ENCODE measurements at places on chromosomes 16 and 17.

- no peak for DNase-seq
Measured at GRCh38 chr17:48925991-48926342, 17.8 kb downstream of the UBE2Z start.

- no peak for DNase-seq
Measured at GRCh38 chr17:17781591-17782496, 54.9 kb downstream of the SREBF1 start.

- DNase-seq, result no peak
Measured at GRCh38 chr17:17835415-17836249, 1.2 kb downstream of the SREBF1 start.

GRCh38 chr17:59763861-59764260 lies 56.4 kb downstream of the VMP1 start:
- peak; percentile 65 for DNase-seq

- DNase-seq, result peak; percentile 51
Measured at GRCh38 chr17:32275060-32276042, 9.7 kb downstream of the RHBDL3 start.

- DNase-seq, result peak; percentile 71
Measured at GRCh38 chr17:64196601-64197000, 66.5 kb downstream of the TEX2 start.

DNA sequence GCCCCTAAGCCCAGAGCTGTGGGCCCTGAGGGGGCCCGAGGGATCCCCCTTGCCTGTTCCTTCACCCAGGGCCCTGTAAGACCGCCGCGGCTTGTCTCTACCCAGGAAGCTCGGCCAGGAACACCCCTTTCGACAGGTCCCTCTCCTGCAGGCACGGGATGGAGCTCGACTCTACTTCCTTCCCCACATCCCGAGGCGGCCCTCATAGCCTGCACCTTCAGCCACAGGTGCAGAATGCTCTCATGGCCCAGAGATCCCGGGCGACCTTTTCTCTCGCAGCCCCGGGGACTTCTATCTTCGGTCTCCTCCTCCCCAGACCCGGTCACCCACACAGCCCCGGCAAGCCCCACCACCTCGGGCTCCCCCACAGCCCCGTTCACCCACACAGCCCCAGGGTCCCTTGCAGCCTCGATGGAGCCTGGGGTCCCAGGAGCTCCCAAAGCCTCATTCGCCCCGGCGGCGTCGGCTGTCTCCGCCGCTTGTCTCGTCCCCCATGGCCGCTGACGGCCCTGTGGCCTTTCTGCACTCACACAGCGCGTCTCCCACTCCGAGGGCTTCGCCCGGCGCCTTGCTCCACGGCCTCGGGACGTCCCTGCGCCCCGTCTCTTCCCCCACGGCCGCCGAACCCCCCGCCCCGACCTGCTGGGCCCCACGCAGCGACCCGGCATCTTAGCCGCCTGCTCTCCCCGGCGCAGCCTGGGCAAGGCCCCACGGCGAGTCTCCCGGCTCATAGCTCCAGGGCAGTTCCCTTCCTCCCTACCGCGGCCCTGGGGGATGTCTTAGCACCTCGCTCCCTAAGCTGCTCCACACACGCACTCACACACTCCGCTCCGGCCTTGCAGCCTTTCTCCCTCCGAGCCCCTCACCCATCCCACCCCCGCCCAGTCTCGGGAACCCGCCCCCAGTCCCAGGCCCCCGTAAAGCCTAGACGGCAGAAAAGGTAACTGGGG lies 650 bp downstream of the KIAA0753 start:
- no peak for DNase-seq

DNA sequence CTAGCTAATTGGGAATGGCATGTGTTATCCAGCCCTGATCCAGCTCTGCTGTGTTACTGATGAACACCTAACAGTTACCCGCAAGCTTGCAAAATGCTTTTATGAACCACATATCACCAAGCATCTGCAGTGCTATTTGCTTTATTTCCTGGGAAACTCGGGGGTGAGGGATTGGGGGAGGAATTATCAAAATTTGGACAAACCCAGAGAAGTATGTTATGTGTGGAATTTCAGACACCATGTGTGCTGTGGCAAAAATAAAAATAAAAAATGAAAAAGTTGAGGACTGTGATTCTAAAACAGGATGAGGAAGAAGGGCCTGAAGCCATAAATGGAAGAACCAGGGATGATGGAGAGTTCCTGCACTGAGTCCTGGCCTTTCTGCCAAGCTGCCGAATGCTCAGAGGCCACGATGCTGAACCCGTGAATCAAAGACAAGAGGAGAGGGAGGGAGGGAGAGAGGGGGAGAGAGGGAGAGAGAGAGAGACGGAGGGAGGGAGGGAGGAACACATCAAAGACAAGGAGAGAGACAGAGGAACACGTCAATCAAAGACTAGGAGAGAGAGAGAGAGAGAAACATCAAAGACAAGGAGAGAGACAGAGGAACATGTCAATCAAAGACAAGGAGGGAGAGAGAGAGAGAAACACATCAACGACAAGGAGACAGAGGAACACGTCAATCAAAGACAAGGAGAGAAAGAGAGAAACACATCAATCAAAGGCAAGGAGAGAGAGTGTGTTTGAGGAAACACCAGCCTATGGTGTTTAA lies 89.8 kb downstream of the MRM3 start:
- DNase-seq, result no peak

- no peak for DNase-seq
Measured at GRCh38 chr17:57599271-57600045, 145.6 kb downstream of the CCDC182 start.

GRCh38 chr16:77549876-77550275 lies 115.0 kb upstream of the ADAMTS18 start:
- no peak for DNase-seq

DNA sequence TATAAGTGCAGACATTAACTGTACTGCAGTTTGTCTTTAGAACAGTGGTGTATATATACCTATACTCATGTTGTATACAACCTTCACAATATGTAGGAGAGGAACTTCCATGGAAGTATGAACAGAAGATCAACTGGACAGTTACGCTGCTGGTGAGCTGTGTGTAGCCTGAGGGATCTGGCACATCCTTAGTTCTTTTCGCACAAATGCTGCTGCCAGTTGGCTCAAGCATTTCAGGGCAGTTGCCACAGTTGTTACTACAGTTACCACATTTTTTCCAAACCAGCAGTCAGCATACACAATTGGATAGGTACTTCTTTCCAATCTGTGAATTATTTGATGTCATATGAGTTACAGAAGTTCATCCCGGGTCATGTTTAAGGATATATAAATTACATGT lies 539.6 kb upstream of the HSBP1 start:
- no peak for DNase-seq

DNA sequence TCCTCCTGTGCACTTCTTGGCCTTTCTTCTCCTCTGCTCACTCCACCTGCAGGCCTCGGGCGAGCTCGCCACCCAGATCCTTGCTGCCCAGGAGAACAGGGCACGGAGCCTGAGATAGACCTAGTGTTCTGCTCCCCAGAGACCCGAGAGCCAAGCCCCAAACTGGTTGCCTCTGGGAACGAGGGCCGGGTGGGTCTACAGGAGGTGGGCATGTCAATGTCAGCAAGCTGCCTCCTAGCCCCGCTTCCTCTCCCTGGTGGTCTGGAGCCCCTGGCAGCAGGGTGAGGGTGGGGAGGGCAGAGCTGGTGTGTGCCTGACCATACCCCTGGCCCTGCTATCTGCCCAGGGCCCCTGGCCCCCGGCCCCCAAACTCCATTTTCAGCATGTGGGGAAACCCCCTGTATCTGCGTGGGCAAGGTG lies 841 bp upstream of the NDRG4 start:
- no peak for DNase-seq

- peak; percentile 59 for DNase-seq
Measured at GRCh38 chr16:56985288-56985961, 3.9 kb upstream of the NLRC5 start.

- no peak for DNase-seq
Measured at GRCh38 chr17:76071531-76072147, 678 bp downstream of the SRP68 start.

DNA sequence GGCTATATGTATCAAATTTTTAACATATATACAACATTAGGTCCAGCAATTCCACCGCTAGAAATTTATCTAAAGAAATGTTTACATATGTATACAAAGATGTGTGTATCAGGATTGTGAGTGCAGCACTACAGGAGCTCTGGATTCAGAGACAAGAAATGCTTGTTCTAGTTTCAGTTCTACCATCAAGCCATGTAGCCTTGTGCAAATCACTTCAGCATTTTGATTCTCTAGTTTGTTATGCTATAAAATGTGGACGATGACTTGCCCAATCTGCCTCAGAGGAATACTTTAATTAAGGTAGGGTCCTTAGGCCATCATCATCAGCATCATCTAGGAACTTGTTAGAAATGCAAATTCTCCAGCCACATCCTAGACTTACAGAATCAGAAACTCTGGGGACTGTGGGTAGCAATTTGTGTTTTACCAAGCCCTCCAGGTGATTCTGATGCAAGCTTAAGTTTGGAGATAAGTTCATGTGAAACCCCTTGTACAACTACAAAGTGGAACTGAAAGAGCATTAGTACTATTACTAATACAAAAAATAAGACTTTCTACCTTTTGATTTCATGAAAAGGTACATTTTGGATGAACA lies 131.2 kb upstream of the CORO6 start:
- DNase-seq, result no peak

GRCh38 chr16:23753908-23754593 lies 775 bp upstream of the CHP2 start:
- no peak for DNase-seq

DNA sequence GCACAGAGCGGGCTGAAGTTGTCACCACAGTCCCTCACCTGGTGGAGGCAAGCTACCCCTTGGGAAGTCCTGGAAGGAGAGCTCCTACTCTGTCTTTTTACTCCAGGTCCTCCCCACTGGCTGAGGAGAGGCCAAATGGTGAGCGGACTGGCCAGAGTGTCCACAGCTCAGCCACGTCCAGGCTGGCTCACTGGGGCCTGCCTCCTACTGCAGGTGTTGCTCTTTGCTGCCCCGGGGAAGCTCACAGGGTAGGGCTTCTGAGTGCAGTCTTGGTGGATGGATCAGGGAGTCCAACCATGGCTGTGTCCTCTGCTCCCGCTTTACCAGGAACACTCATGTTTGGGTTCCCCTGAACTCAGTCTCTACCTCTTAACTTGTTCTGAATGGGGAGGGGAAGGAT lies 2.7 kb downstream of the B9D1 start:
- no peak for DNase-seq

GRCh38 chr17:80645706-80646325 lies 101.2 kb downstream of the RPTOR start:
- DNase-seq, result no peak

DNA sequence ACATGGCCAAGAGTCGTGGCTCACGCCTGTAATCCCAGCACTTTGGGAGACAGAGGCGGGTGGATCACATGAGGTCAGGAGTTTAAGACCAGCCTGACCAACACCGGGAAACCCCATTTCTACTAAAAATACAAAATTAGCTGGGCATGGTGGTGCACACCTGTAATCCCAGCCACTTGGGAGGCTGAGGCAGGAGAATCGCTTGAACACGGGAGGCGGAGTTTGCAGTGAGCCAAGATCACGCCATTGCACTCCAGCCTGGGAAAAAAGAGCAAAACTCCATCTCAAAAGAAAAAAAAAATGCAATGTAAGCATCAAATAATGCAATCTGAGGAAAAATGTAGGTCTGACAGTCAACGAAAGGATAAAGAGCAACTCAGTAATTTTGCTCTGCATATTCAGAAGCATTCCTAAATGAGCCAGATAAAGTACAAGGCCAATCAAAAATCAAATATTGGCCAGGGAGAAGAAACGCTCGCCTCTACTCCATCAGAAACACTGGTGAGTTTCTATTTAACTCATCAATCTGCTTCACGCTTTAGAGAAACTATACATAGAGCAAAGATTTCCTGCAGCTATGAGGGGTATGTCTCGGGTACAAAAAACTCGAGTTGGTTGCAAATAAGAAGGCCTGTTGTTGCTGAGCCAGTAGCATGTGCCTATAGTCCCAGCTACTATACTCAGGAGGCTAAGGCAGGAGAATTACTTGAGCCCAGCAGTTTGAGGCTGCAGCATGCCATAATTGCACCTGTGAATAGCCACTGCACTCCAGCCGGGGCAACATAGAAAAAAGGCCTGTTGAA lies 3.7 kb downstream of the TXNDC11 start:
- DNase-seq, result no peak

GRCh38 chr16:9123871-9124270 lies 32.4 kb downstream of the HAPSTR1 start:
- no peak for DNase-seq

DNA sequence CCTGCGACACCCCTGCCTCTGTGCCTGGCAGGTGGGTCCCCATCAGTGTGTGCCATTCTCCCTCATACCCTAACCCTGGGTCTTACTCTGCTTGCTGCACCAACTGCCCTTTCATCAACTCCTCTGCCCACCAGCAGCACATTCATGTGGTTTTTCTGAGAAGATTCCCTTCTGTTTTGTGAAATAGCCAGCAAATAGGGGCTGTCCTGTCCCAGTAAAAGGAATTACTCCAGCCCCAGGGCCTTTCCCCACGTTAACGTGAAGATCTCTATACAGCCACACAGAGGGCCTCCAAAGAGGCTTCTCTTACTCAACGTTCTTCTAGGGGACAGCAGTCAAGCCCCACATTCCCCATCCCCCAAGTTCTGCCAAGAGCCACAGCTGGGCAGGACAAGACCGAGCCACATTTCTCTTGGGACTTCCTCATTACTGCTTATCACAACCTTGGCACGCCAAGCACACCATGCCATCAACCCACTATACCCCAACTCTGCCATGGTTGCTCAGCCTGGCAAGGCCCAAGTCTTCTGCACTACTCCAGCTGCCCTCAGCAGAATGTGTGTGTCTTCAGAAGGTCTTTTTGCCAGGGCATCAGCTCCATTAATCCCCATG lies 18.7 kb upstream of the CCL2 start:
- DNase-seq, result no peak

- DNase-seq, result peak; percentile 82
Measured at GRCh38 chr17:30519707-30520106, 42.5 kb downstream of the GOSR1 start.

GRCh38 chr17:70597774-70598173 lies 428.4 kb downstream of the KCNJ2 start:
- DNase-seq, result no peak

DNA sequence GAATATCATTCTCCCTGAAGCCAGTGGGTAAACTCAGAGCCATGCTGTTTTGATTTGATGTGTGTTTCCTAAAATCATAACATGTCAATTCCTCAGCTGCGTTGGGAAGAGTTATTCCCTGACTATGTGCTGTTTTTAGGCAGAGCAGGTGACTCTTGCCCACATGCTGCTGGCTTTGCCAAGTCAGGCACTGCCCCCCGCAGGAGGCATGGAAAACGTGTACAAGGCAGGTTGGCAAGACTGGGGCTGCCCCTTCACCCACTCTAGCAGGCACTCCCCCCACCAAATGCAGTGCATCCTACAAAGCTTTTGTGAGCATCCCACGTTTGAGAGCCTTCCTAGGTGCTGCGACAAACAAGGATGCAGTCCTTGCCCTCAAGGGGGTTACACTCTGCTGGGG lies 38.3 kb upstream of the NAT9 start:
- DNase-seq, result no peak

Data from GM04503 (cell line).